ENCODE measurements at places on chromosomes 6 and 20. TPM values are rescaled to one million over a fixed set of nuclear protein-coding genes. Genes with fewer than 3 reads are reported as not detected.
A peak's percentile ranks its signal among the peaks of the same experiment; 100 is the strongest.

The MCHR2 gene
- 0.91 TPM for total RNA-seq

GRCh38 chr20:62980970-62981369 is 25.8 kb downstream of the BHLHE23 start:
- peak; percentile 40 for DNase-seq

The MUCL3 gene
- total RNA-seq = not detected

The MUC21 gene
- total RNA-seq = not detected

- no peak for DNase-seq
These were observed 28.6 kb downstream of the TAB2 start for GRCh38 chr6:149346078-149346477.

DNA sequence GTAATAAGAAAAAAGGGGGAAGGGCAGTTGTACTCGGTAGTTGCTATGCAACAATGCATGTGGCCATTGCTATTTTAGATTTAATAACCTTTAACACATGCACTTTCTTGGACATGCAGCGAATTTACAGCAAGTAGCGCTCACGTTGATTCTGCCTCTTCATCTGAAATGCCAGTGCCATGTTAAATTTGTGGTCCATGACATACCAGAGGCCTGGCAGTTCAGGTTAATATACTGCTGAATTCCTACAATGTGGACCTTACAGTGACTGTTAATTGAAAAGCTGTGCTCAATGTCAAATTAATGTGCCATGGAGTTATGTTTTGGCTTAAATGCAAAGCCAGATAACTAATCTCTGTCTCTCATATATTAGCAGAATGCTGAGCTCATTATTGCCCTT is 699.7 kb downstream of the DOK5 start:
- no peak for DNase-seq

- DNase-seq = no peak
These were observed 75.4 kb downstream of the ZNF292 start for GRCh38 chr6:87230801-87231200.

GRCh38 chr6:35064757-35065440 is 76.2 kb downstream of the TCP11 start:
- no peak for DNase-seq

- no peak for DNase-seq
These were observed at the start of gene CPXM1 for GRCh38 chr20:2800521-2801285. Gene CPXM1 (minus strand): TSS chr20:2800627. CDS start chr20:2800572, 55 bp downstream.

- DNase-seq = no peak
These were observed 94.4 kb upstream of the SIRPA start for GRCh38 chr20:1800777-1801176.

DNA sequence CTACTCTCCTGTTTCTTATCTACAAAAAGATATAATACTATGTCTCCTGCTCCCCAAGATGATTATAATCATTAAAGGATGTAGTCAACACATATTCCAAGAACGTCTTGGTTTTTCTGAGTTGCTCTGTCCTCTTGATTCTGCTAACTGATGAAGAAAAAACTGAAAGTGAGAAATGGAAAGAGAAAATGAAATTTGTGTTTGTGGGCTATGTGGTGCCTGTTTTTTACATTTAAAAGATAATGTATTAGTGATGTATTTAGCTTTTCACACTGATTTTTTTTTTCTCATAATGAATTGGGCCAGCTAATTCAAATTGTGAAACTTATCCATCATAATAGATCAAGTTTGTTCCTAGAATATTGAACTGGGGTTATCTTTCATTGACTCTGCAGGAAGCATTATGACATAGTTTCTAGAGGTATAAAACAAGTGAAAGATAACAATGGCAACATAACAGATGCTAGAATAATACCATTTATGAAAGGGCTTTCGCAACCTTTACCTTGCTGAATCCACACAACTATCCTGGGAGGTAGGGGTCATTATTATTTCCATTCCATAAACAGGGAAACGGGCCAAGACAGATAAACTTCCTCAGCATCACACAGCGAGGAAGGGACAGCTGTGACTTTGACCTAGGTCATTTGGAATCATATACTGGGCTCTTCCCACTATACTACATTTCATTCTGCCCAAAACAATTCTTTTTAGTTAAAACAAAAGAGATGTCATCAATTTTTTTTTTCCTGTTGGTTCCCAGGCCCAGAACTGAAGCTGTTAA is 336.7 kb downstream of the GJA1 start:
- DNase-seq = no peak

- DNase-seq = peak; percentile 95
These were observed 18.0 kb upstream of the PACSIN1 start for GRCh38 chr6:34447910-34448309.

GRCh38 chr6:33915134-33915533 is 111.3 kb upstream of the MLN start:
- no peak for DNase-seq

GRCh38 chr6:170286246-170286933 is 4.5 kb downstream of the DLL1 start:
- DNase-seq = no peak

The PACRG gene
- total RNA-seq = 7.2 TPM

The LAMA2 gene
- 30.8 TPM for total RNA-seq

The GHRH gene
- not detected for total RNA-seq

- DNase-seq = no peak
These were observed 93.1 kb downstream of the OLIG3 start for GRCh38 chr6:137401088-137401487.

GRCh38 chr6:119757467-119757866 is 407.9 kb upstream of the MAN1A1 start:
- no peak for DNase-seq

GRCh38 chr6:24455061-24455460 is 34.3 kb downstream of the GPLD1 start:
- no peak for DNase-seq

Data from cerebellum (tissue), 4 donors.